CD4-positive, alpha-beta T cell treated with Interferon alpha-2 for 1 hour (primary cell): ENCODE measurements at places on chromosomes 16 and 17.
A peak's percentile ranks its signal among the peaks of the same experiment; 100 is the strongest.

DNA sequence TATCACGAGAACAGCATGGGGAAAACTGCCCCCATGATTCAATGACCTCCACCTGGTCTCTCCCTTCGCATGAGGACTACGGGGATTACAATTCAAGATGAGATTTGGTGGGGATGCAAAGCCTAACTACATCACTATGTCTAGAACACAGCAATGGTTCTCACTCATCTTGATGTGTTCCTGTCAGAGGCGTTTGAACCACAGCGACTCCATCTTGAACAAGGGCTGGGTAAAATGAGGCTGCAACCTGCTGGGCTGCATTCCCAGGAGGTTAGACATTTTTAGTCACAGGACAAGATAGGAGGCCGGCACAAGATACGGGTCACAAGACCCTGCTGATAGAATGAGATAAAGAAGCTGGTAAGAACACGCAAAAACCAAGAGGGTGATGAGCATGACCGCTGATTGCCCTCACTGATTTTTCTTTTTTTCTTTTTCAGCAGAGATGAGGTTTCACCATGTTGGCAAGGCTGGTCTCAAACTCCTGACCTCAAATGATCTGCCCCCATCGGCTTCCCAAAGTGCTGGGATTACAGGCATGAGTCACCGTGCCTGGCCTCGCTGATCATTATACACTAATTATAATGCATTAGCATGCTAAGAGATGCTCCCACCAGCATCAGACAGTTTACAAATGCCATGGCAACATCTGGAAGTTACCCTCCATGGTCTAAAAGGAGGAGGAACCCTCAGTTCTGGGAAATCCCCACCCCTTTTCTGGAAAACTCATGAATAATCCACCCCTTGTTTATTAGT, 3.0 kb upstream of the PPY start:
- no peak for DNase-seq

- no peak for DNase-seq
Measured at GRCh38 chr17:73363442-73364154, 51.8 kb upstream of the CDC42EP4 start.

DNA sequence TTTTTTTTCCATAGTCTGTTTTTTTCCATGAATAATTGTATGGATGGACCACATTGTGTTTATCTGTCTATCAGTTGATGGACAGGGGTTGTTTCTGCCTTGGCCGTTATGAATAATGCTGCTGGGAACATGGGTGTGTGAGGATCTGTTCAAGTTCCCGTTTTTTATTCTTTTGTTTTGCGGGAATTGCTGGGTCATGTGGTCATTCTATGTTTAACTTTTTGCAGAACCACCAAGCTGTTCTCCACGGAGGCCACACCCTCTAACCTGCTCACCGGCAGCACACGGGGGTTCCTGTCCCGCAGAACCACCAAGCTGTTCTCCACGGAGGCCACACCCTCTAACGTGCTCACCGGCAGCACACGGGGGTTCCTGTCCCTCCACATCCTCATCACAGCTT, 5.9 kb upstream of the MSLN start:
- peak; percentile 43 for DNase-seq

DNA sequence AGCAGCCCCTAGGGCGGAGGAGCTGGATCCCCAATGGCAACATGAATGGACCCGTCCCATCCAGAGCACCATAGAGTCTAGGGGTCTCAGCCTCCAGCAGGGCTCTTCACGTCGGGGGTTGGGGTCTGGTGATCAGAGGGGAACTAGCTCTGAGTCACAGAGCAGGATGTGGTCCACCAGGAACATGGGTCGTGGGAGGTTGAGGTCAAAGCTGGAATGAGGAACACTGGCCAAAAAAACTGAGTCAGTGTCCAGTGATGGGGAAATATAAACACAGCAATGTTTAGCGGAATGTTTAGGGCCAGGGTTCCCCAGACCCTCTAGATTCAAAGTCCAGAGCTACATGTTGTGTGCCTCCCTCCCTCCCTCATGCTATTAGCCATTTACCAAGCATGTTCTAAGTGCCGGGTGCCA, 79.1 kb upstream of the C16orf82 start:
- no peak for DNase-seq

DNA sequence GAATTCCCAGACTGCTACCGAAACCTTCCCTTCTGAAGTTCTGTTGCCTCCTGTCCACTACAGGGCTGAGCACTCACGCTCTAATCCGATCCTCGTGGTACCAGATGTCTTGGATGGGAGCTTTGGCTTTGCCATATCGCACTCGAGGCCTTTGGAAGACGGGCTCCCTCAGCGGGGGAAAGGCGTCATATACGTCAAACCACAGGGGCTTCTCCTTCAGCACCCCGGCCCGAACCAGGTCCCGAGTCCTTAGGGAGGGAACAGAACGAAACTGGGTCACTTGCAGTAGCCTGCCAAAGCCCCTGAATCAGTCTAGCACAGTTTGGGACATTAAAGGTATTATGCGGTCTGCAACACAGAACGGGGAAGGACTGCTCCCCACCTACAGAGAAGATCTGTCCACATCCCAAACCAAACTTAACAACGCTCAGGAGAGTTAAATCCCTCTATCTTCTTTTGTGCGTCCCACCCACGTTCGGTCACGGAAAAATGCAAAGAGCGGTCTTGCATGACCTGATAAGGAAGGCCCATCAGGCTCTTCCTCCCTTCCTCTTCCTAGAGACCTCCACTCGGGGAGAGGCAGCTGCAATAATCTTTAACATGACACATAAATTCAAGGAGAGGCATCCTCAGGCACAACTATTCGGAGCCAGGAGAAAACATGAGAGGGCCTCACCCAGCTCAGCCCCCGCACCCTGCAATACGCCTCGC, 526 bp downstream of the MRPS23 start:
- DNase-seq, result no peak

DNA sequence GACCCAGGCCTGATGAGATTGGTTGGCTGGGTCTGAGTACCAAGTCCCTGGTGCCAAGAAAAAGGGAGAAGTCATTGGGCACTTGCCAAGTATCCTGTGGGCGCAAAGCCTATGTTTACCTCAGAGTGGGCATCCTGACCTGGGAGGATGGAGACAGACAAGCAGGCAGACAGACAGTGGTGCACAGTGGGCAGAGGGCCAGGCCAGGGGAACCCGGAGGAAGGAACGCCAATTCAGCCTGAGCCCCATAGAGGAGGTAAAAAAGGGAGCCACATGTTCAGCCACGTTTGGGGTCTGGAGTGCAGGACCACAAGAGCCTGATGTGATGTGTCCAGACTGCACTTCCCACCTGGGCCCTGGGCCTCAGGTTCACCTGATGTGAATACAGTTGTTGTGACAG, 5.4 kb downstream of the PHKG2 start:
- no peak for DNase-seq

DNA sequence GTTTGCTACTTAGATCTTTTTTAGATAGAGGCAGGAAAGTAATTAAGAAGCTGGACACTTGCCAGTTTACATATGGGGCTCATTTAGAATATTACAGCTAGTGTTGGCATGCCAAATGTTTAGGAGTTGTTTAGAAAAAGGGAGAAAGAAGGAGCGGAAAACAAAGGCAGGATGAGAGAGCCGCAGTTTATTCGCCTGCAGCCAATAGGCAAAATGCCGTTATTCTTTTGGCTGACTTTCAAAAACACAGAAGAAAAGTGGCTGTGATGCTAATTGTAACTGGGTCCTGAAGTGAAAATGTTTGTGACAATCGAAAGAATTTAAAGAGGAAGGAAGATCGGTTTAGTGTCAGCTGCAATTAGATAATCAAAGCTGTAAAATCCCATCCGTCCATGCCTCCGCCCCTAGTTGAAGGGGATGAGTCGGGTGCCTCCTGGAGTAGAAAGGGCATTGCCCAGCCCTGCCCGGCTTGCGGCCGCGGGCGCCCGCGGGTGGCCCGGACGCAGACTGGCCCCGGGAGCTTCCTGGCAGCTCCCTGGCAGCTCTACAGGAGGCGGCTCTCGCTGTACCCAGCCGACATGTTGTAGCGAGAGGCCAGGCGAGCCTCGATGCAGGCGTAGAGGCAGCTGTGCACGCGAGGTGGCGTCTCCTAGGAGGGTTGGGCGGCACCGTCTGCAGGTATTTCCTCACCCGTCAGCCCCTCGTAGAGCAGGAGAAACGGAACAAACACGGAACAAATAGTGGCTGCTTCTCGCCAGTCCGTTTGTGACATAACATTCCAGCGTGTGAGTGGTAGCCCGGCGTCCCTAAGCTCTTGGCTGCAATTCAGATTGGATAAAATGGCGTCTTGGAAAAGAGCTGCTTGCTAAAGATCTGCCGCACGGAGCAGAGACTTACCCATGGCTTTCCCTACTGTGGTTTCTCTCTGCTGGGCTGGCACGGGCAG, 82.2 kb downstream of the TNRC6C start:
- peak; percentile 38 for DNase-seq

DNA sequence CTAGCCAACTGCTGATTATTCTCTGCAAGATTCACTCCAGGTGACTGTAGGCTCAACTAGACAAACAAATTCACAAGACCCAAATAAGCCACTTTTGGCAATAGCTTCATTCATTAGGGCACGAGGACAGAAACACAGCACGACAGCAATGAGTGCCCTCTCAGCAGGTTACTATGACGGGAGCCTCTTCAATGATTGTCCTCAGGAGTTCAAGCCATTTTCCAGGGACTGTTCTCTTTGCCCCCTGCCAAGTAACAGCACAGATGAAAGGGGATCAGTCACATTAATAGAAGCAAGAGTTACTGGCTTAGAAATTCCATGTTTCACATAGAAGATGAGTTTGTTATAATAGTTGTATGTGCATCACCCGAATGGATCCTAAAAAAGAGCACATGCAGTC, 712.2 kb downstream of the CDH8 start:
- no peak for DNase-seq

- peak; percentile 60 for DNase-seq
Measured at GRCh38 chr17:28570716-28571360, 486 bp downstream of the PIGS start.

GRCh38 chr17:56257075-56257474, 103.8 kb downstream of the ANKFN1 start:
- DNase-seq, result no peak

GRCh38 chr16:2452650-2453049, 7.3 kb upstream of the TEDC2 start:
- DNase-seq, result no peak

GRCh38 chr17:62105357-62105756, 40.3 kb upstream of the MED13 start:
- DNase-seq, result no peak

- DNase-seq, result no peak
Measured at GRCh38 chr16:2813771-2814221, 3.2 kb upstream of the PRSS21 start.

DNA sequence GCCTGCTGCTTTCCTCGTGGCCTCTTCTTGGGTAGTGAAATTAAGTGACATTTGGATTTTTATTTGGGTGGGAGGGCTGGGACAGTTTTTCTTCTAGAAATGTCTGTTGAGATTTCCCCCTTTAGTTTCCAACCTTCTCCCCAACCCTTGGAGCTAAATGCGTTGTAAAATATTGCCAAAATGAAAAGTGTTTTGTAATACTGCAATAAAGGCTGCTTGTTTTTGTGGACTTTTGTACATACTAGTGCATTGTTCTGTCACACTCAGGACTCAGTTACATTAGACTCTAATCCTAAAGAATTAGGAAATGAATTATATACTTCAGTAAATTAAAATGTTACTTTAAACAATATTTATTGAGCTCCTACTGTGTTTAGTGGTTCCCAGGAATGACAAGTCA, 21.7 kb downstream of the HEATR9 start:
- no peak for DNase-seq

DNA sequence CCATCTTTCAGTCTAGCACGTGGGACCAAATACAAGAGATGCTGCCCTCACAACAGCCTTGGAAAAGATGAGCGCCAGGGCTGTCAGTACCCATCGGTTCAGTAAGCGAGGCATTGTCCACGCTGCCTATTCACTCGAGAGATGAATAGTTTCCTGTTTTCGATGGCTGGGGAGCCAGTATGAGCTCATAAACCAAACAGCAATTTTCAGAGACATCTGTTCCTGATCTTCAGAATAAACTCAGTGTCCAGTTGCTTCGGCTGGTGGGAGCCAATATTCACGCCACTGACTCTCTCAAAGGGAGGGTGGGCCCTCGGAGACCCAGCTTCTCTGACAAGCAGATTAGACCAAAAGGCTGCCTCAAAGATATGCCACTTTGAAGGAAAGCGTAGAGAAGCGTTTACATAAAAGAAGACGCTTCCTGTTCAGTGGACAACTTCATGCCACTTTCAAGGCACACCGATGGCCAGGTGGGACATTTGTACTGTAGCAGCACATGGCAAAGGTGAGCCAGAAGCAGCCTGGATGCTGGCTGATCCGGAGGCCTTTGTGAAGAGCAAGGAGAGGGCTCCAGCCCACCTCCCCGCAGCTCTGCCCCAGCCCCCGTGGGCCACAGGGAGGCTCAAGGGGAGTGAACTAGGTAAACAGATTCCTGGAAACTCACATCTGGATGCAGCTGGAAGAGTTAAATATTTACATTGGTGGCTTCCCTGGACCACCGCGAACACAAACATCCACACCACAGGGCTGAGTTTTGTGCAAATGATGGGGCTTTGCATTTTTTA, 6.0 kb downstream of the TIMM22 start:
- no peak for DNase-seq
